Stimulated activated CD4-positive, alpha-beta T cell treated with anti-CD3 and anti-CD28 coated beads, Interleukin-12 subunit alpha, Interleukin-12 subunit beta, amount 100 ng/mL, for 24 hours (primary cell): ENCODE measurements at places on chromosomes 4 and X.

- no peak for DNase-seq
Observed at GRCh38 chrX:103356130-103356798, at the start of gene TCEAL9. TSS of gene TCEAL9 (plus strand) at chrX:103356506. CDS start at chrX:103357685, 1,179 bp downstream.

- no peak for DNase-seq
Observed at GRCh38 chr4:8832113-8832915, 39.3 kb downstream of the HMX1 start.

- DNase-seq: no peak
Observed at GRCh38 chr4:72022553-72022952, 9.2 kb upstream of the NPFFR2 start.

GRCh38 chrX:77404419-77404818 is 42.8 kb upstream of the FGF16 start:
- no peak for DNase-seq

GRCh38 chrX:42229533-42229932 is 306.2 kb upstream of the CASK start:
- no peak for DNase-seq

- DNase-seq: no peak
Observed at GRCh38 chr4:143713955-143714625, 13.6 kb upstream of the FREM3 start.

- DNase-seq: no peak
Observed at GRCh38 chrX:5415738-5416137, 812.9 kb downstream of the NLGN4X start.

DNA sequence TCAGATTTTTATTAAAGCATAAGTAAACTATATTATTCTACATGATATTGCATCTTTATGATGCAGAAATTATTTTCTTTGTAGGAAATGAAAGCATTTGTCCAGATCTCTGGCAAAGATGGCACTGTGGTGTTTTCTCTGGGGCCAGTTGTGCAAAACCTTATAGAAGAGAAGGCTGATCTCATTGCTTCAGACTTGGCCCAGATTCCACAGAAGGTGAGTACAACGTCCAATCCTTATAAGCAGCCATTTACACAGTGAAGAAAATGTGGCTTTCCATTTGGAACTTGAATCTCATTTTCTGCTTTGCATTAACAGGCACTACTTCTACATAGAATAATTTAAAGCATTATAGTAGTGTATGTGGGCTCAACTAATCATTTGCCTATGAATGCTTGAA is 6.9 kb upstream of the UGT2B7 start:
- DNase-seq: no peak

GRCh38 chr4:74632634-74633033 is 161.7 kb downstream of the BTC start:
- DNase-seq: peak; percentile 5

DNA sequence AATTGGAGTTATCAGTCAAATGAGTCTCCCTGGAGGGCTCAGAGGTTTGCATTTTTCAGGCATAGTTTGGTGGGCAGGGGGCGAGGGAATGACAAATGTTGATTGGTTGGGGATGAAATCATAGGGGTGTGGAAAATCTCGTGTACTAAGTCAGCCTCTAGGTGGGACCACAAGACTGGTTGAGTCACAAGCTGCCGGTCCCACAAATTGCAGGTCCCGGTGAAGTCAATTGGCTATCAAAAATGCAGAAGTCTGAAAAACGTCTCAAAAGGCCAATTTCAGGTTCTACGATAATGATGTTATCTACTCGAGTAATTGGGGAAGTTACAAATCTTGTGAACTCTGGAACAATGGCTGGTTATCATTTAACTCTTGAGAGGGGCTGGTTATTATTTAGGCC is 98.8 kb upstream of the DHX15 start:
- no peak for DNase-seq

- no peak for DNase-seq
Observed at GRCh38 chr4:77126809-77127208, 30.2 kb upstream of the CCNG2 start.

DNA sequence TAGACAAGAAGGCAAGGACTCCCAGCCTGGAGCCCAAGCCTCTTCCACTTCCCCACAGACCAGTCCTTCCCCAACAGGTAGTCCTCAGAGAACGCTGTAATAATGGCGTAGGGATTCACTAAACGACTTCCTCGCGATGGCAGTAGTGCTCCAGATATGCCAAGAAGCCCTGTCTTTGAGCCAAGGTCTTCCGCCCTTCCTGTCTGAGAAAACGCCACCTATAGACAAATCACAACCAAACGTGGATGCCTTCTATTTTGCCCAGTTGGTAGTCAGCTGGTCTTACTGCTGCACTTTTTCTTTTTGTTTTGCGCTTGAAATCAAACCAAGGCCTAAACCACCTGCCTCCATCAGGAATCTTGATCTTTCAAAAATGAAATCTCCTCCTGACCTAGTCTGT is 203.3 kb downstream of the OR13H1 start:
- DNase-seq: no peak

- no peak for DNase-seq
Observed at GRCh38 chrX:133175605-133176004, 42.5 kb downstream of the TFDP3 start.
